ENCODE measurements at places on chromosomes 2 and 18.

GRCh38 chr2:241065355-241065803 is 36.7 kb downstream of the MTERF4 start:
- DNase-seq, result no peak

GRCh38 chr2:173493874-173494273 is 139.2 kb downstream of the CDCA7 start:
- no peak for DNase-seq

- no peak for DNase-seq
Measured at GRCh38 chr2:233048569-233049193, 11.5 kb upstream of the INPP5D start.

- no peak for DNase-seq
Measured at GRCh38 chr2:138359532-138359931, 142.0 kb upstream of the SPOPL start.

DNA sequence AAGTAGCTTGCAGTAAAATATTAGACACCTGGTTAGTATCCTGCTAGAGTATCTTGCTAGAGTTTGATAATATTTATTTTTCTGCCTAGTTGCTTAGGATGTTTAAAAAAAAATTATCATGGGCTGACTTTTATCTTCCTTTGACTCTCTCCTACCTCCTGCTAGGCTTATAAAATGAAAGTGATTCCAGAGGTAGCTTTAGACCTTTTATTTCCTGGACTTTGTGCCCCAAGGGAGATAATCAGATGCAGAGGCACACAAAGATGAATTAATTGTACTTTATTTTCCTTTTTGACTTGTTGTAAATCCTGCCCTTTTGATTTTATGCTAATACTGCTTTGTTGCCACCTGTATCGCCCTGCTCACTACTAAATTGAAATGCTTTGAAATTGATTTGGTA is 130.7 kb downstream of the WDSUB1 start:
- no peak for DNase-seq

GRCh38 chr2:5691985-5692529 is at the start of gene SOX11:
Gene SOX11 (plus strand): TSS chr2:5692384. CDS start chr2:5692722, 338 bp downstream.
- DNase-seq, result no peak

DNA sequence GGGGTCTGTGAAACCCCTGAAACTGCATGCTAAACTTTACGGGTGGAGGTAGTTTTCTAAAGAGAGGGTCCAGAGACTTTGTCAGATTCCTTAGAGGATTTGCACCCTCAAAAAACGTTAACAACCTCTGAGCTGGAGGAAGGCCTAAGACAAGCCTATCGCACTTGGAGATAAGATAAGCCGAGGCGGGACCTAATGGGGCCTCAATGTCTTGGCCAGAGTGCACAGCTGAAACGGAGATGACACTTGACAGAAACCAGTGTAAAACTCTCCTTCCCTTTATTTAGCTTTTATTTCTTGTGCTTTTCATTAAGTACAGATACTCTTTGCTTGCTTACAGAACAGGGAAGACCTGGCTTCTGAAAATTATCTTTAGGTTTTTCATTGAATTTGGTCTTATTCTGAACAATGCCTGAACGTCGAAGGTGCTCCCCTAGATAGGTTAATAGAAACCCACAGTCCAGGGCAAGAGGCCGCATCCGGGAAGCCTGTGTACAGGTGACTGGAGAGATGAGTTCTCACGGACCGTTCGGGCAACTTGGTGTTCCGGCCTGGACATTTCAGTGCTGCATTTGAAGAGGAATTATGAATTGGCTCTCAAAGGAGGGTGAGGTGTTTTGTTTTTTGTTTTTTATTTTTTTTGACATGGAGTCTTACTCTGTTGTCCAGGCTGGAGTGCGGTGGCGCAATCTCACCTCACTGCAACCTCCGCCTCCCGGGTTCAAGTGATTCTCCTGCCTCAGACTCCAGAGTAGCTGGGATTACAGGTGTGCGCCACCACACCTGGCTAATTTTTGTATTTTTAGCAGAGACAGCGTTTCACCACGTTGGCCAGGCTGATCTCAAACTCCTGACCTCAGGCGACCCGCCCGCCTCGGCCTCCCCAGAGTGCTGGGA is 49.7 kb downstream of the SH3BP4 start:
- no peak for DNase-seq

- DNase-seq, result no peak
Measured at GRCh38 chr2:66264354-66264753, 170.6 kb upstream of the MEIS1 start.

DNA sequence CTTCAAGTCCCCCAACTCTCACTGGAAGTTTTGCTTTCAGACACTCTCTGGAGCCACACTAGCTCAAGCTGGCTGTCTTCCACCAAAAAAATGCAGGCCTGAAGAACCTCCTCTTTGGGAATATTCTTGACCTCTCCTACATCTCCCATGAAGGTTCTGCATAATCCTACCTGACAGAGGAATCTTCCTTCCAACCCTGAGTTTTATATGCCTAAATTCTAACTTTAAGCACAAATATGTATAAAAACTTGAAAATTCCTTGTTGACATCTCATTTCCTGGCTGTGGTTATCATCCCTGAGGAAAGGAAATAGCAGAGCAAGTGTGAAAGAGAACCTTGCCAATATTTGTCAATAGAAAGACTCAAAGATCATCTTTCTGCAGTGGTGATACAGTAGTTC is 249.0 kb downstream of the LPIN1 start:
- no peak for DNase-seq

GRCh38 chr18:77006305-77007175 is 126.0 kb downstream of the MBP start:
- DNase-seq, result no peak

- DNase-seq, result no peak
Measured at GRCh38 chr2:202049840-202050239, 16.2 kb downstream of the FZD7 start.

DNA sequence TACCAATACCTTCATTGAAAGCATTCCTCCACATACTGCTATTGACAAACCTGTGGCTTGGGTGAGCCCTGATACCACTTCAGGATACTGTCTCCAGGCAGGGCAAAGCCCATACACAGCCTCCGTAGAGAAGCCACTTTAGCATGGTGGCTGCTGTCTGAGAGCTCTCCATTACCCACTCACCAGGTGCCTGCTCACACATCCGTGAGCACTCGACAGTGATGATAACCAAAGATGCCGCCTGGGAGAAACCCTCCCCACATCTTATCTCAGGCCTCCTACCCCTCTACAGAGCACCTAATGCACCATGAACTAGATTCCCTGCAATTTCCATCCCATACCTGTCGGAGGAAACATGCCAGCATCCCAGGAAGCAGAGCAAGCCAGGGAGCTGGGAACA is 57.6 kb upstream of the KLHL29 start:
- DNase-seq, result no peak

DNA sequence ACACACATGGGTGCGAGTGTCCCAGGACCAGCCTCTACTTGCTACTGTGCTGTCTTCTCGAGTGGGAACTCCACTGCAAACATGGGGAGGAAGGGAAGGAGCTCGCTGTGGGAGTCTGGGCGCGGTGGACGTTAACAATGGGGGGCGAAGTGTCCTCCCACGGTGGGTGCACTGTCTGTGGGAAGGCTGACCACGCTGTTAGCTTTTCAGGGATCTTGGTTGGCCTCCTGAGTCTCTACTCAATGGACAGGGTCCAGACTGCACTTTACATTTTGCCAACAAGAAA is 146.7 kb downstream of the MBP start:
- DNase-seq, result no peak

DNA sequence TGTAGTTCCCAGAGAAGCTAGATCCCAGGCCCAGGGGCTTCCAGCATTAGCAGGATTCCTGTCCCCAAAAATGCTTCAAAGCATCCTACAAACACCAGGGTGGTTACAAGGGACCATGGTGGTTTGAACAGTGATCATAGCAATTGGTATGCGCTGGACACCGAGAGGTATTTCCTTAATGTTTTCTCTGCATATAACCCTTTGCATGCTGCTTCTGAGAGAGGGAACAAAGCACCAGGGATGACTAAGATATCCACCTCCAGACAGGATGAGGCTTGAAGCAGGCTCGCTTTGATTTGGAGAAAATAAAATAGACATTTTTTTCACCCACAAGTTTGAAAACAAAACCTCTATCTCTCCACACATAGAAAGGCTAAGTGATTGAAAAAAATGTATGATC is 50.5 kb upstream of the TSPYL6 start:
- no peak for DNase-seq

- DNase-seq, result no peak
Measured at GRCh38 chr2:233165543-233165894, 86.0 kb upstream of the ATG16L1 start.

DNA sequence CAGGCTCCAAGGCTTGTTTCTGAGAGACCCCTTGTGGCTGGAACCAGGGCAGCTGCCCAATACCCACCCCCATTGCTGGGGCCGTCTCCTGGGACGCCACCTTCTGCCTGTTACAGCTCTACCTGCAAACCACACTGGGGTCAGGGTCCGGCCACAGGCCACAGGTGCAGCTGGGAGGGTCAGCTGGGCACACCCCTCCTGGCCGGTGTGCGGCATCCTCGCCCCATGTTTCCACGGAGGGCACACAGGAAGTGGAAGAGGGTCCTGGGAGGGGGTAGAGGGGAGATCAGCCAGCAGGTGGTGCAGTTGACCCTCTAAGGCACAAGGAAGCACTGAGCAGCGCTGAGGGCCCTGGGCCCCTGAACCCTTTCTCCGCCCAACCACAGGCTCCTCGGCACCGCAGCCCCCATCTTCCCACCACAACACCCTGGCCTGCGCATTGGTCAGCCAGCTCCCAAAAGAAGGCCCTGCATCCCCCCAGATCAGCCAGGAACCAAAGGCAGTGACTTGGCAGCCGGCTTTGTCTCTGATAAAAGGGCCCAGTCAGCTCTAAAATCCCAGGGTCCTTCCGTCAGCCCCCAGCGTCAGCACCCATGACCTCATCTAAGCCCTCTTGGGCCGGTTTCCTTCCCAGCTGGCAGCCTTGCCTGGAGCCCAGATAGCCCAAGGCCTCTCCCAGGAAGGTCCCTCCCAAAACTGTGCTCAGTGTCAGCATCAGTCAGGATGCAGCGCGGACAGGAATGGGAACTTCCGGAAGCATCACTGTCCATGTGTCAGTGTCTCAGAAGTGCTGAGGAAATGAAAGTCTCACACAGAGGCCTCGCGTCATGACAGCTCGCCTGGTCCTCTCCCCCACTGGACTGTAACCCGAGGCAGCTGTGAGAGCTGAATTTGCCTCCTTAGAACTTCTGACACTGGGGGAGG is 1.7 kb downstream of the ERFE start:
- no peak for DNase-seq

GRCh38 chr18:63683890-63684289 is 18.9 kb upstream of the SERPINB11 start:
- no peak for DNase-seq

DNA sequence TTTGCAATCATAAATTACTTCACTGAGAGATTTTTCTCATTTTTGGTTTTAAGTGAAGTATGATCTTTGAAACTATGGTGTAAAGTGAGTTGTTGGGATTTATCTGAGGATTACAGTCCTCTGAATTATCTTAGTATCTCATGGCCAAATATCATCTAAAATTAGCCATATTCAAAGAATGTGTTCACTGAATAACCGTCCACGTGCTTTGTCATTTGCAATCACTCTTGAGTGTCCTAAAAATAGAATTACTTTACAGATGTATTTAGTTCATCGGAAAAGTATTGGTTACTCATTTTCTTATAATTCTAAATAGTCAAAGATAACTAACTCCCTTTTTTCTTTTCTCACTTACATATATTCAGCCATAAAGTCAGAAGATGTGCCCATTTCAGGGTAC is 141.2 kb downstream of the RTN4 start:
- DNase-seq, result no peak

DNA sequence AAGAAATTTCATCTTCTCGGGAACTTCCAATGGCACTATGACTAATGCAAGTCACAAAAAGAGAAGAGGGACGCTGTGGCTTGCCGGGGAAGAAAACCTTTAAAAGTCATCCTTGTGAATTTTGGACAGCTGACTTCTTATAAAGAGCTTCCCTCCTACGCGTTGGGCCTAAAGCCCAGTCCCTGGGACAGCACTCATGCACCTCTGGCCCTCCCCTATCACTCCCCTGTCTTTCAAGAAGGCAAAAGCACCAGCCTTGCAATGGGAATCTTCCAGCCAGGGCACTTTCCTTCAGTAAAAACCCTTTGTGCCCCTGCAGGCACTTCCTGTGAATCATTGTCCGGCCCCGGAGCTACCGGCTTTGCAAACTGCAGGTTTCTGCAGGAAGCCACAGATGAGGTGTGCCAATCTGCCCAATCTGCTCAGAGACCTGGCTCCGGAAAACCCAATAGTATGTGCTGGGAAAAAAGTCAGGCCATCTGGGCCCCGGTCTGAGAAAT is 7.1 kb downstream of the MREG start:
- DNase-seq, result no peak

DNA sequence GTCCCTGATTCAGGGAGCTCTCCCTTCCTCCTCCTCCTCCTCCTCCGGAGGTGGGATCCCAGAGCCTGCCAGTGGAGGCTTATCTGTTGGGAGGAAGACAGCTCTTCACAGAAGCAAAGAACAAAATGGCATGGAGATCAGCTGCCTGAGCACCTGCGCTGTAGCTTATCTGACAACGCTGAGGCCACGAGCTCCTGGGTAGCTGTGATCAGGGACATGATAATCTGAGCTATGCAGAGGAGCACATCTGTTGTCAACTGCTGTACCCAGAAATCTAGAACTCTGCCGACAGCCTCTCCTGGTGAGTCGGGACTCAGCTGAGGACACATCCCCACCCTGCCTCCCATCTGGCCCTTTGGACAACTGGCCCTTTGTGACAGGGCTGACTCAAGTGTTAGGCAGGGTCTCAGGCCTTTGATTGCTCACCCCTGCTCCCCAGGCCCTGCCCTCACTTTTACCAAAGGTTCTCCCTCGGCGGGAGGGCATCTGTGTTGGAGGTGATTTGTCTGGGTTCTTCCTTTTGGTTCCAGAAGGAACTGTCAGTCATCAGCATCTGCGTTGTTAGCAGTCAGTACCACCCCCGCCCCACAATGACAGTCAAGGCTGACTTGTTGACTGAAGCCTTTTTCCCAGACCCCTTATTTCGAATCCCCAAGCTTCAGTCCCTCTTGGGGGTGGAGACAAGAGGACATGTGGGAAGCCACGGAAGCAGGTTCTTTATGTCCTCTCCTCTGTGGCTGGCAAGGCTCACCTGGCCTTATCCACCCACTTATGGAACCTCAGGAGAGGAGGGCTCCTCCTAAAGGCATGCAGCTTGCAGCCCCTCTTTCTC is 5.9 kb upstream of the CNNM3 start:
- no peak for DNase-seq

- DNase-seq, result no peak
Measured at GRCh38 chr18:62878305-62878704, 163.0 kb downstream of the PHLPP1 start.
